CD4-positive, alpha-beta T cell treated with Interferon gamma for 1 hour (primary cell): ENCODE measurements at places on chromosomes 4 and X.

DNA sequence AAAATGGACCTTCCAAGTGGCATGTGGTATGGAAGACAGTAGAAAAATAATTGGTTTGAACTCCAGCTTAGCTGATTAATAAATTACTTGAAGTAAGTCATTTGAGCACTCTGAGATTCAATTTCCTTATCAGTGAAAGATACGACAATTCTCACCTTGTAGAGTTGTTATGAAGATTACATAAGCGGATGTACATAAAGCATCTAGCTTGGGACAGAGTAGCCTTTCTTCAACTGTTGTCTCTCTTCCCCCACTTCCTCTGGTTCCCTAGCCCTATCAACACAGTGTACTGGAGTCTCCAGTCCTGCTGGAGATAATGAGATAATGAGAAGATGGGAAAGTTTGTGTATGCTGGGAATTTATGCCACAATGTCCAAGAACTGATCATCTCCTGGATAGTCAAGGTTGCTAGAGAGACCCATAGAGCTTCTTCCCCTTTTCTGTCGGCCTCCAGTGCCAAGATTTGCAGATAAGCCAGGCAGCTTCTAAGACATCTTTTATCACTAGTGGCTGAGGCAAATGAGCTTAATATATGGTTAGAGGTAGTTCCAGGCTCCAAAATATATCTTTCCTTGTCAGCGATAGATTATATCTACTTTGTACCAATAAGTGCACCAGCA, 33.9 kb downstream of the VSIG4 start:
- no peak for DNase-seq

GRCh38 chr4:80070880-80071603, 2.0 kb downstream of the ANTXR2 start:
- no peak for DNase-seq

- DNase-seq: no peak
Observed at GRCh38 chr4:102439812-102440211, 61.3 kb upstream of the NFKB1 start.

GRCh38 chr4:38949411-38950051, 81.9 kb downstream of the FAM114A1 start:
- peak; percentile 36 for DNase-seq

GRCh38 chrX:123603491-123603890, 129.4 kb downstream of the THOC2 start:
- DNase-seq: no peak

DNA sequence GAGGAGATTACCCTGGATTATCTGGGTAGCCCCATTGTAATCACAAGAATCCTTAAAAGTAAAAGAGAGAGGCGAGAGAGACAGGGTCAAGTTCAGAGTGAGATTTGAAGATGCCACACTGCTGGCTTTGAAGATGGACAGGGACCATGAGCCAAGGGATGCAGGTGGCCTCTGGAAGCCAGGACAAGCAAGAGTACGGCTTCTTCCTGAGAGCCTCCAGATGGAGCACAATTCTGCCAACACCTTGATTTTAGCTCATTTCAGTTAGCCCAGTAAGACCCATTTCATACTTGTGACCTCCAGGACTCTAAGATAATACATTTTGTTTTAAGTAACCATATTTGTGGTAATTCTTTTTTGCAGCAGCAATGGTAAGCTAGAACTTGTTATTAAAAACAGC, 120.3 kb downstream of the GPM6A start:
- no peak for DNase-seq

GRCh38 chrX:5936438-5936837, 292.2 kb downstream of the NLGN4X start:
- no peak for DNase-seq

DNA sequence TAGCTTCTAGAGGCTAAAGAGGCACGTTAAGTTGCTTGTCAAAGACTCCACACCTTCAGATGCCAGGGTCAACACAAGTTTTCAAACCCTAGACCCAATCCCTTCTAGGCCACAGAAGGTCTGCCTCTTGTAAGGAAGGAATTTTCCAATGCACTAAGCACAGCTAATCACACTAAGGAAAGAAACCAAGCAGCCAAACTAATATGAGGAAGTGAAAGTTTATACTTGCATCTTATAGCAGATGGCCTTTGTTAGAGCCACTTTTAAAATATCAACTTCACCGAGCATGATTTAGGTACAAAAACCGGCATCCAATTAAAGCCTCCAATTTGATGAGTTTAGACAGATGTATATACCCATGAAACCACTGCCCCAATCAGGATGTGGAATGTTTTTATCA, 9.9 kb downstream of the FHL1 start:
- DNase-seq: no peak

DNA sequence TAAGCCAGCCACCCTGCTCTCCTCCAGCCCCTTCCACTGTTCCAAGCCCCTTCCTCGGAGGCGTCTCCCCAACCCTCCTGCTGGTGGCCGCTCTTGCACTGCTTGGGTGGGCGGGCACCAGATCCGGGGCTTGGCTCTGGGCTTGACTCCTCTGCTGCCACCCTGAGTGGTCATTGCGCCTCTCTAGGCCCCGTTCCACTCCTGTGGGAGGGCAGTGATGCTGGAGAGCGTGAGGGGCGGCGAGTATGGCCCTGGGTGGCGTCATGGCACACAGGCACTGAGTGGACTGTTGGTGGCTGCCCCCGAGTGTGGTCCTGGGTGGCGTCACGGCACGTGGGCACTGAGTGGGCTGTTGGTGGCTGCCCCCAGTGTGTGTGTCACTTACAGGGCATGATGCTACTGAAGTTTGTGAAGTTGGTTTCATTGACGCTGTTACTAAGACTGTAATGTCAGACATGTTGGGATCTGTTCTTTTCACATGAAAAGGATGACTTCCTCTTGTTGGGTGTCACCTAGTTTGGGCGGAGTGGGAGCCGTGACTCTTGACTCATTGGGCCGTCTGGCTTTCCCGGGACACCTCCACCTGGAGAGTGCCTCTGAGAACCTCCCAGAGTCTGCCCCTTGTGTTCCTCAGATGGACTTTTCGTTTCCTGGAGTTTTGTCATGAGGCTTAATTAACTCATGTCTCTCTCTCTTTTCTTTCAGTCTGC, 55.9 kb upstream of the HGFAC start:
- no peak for DNase-seq

DNA sequence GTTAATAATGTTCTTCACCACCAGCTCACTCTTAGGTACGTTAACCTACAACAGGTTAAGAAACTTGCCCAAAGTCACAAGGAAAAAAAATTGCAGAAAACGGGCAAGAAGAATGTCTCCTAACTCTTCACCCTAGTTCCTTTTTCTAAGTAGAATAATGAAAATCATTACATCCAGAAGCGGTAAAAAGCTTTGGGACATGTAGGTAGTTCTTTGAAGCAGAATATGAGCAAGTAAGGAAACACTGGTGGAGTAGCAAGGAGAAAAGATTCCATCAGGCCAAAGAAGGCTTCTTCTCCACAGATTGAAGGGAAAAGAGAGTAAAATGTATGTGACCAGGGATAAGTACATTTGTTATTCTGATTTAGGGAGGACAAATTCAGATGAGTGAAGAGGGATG, 4.1 kb downstream of the CAMK2D start:
- no peak for DNase-seq

GRCh38 chrX:51737091-51737490, 6.2 kb upstream of the GSPT2 start:
- no peak for DNase-seq

GRCh38 chrX:14554131-14554715, 24.9 kb downstream of the GLRA2 start:
- no peak for DNase-seq

DNA sequence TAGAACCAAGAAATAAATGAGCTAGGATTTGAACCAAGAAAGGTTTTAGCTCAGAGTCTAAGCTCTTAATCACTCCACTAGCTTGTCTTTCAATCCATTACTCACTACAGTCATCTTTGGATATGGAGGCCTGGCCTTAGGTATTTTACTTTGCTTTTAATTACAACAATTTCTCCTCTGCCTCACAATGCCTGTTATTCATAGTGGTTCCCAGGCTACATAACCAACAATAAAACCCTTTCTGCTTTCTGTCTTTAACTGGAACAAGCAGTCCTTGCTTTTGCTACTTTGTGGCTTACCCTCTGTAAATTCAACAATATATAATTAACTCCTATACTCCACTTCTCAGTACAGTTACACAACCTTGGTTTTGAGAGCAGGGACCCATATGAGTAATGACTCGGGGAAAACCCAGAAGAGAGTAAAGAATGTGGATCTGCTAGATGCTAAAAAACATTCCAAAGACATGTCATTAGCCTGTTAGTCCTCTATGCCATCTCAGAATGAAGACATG, 94.7 kb upstream of the NAP1L5 start:
- DNase-seq: no peak

- DNase-seq: no peak
Observed at GRCh38 chr4:24105327-24106038, 215.6 kb upstream of the PPARGC1A start.

DNA sequence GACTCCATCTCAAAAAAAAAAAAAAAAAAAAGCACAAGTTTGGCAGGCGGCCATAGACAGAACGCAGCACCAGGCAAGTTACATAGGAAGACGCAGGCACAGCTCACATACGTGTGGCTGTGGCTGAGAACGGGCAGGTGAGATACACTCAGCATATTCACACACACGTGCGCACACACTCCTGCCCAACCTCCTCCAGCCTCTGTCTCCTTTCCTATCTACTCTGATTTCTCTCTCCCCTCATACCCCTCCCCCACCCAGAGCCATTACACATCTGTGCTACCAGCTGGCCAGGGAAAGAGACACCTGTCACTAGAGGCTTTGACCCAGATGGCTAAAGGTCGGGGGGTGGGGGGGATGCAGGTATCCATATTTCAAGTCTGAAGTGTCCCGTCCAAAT, 2.2 kb upstream of the SLC38A5 start:
- DNase-seq: no peak

DNA sequence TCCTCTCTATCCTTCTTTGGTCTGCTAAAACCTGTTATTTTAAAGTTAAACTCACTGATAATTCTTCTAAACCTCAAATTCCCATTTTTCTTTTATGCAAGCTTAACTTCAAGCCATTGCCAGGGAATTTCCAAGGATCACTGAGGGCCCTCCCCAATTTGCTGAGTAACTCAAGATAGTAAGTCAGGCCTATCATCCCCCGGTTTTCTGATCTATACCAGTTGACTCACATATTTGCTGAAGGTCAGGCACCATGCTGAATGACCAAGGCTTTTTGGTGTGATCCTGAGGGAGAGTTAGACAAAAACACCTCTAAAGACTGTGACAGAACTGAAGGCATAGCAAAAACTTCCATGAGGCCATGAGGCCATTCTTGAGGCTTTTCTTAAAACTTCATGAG, 1301.9 kb downstream of the PCDH7 start:
- no peak for DNase-seq

DNA sequence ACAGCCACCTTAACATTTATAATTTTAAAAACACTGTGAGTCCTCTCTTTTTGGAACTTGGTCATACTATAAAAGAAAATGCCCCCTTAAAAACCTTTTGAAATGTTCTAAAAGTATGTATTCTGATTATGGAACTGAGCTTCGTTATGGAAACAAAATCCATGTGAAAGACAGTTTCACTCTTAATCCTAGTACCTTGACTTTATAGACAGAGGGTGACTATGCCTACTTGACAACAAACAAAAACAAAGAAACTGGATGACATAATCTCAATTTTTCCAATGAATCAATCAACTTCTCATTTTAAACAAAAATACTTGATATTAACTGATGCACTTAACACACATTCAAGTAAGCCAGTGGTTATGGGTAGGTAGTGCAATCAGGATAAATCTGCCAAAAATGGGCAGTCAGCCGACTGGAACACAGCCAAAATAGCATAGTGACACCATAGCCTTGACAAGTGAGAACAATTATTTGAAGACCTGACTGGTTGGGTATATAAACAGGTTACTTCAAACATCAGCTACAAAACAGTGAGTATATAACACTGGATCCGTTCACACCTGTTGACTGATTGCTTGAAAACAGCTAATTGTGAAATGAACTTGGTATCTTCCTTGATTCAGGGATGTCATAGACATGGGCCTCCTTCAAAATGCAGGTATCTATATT, 265.5 kb downstream of the PPP3CA start:
- no peak for DNase-seq

DNA sequence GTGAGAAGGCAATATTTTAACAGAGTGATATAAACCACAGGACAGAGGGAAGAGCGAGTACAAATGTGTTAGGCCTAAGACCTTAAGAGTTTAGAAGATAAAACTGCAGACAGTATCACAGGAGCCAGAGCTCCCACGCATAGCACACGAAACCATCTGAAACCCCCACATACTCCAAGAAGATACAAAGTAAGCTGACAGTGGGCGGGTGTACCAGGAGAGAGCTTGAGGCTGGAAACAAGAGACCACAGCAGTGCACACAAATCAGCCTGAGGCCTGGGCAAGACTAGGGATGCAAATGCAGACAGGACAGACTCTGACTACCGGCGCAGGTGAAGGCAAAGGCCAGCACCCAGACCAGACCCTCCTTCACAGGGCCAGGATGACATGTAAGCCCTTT, 54.1 kb upstream of the ARHGAP24 start:
- DNase-seq: no peak

GRCh38 chrX:122567911-122568310, 616.2 kb upstream of the GRIA3 start:
- DNase-seq: no peak

- DNase-seq: no peak
Observed at GRCh38 chr4:117654079-117654478, 380.2 kb upstream of the NDST3 start.

GRCh38 chrX:8849458-8849857, 48.3 kb upstream of the FAM9A start:
- DNase-seq: no peak

GRCh38 chr4:1766106-1767060, 26.7 kb upstream of the FGFR3 start:
- no peak for DNase-seq

GRCh38 chrX:13131396-13132137, 87.1 kb upstream of the FAM9C start:
- peak; percentile 19 for DNase-seq

- DNase-seq: no peak
Observed at GRCh38 chrX:107979534-107979933, 2.6 kb downstream of the TEX13B start.

- no peak for DNase-seq
Observed at GRCh38 chr4:1783970-1784369, 9.1 kb upstream of the FGFR3 start.

DNA sequence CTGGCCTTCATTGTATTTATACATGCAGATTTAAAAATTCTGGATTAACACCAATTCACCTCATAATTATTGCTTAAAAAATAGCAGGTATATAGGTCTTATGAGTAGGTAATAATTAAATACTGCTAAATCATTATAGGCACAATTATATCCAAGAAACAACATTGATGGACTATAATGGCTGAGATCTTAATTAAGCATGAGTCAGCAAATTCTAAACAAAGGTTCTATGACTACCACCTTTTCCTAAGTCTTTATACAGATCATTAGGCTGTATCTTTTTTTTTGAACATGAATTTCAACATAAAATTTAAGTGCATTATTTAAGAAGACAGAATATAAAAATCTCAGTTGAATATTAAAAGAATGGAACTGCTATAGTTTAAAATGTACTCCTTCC, 1678.7 kb upstream of the PCDH10 start:
- no peak for DNase-seq

DNA sequence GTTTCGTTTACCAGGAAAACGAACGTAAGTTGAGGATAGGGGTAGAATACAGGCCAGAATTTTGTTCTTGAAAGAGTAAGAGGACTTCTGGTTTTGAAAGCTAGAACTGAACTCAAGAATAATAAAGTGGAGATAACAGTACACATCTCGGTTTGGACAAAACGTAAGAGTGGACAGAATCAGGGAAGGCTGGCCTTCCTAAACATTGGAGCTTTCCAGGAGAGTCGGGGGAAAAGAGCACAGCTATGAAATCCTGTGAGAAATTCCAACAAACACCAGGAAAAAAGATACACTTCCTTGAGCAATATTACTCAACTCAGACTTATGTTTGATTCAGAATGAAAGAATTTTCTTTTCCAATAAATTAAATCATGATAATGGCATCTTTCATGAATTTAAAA, 1.2 kb downstream of the CTSO start:
- DNase-seq: no peak
